ENCODE measurements at places on chromosomes 2 and 18.

GRCh38 chr2:29991086-29991485 lies 69.7 kb upstream of the ALK start:
- no peak for DNase-seq

GRCh38 chr18:6505498-6505875 lies 90.8 kb upstream of the L3MBTL4 start:
- no peak for DNase-seq

DNA sequence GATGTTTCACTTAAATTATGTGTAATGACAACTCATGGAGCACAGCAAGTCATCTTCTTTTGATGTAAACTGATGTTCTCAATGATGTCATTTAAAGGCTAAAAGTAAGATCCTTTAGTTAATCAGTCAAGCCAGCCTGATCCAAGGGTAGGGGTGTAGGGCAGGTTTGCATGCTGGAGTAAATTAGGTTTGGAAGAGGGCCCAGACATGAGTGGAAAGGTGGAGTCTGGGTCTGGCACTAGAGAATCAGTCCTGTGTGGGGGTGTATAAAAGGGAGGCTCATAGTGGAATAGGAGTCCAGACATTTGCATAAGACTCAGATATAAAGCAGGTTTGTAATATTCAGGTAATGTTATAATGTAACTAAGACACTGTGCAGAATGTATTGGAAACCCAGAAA lies 88.8 kb upstream of the NYAP2 start:
- no peak for DNase-seq

DNA sequence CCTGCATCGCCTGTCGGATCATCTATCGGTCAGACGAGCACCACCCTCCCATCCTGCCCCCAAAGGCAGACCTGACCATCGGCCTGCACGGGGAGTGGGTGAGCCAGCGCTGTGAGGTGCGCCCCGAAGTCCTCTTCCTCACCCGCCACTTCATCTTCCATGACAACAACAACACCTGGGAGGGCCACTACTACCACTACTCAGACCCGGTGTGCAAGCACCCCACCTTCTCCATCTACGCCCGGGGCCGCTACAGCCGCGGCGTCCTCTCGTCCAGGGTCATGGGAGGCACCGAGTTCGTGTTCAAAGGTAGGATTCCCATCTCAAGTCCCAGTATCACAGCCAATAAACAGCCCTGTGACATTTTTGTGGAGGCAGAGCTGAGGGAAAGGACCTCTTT lies 31.0 kb downstream of the APCDD1 start:
- DNase-seq: no peak

GRCh38 chr2:183881978-183882377 lies 716.4 kb upstream of the ZNF804A start:
- no peak for DNase-seq

GRCh38 chr2:218400930-218401881 lies 1.5 kb downstream of the CTDSP1 start:
- DNase-seq: no peak

DNA sequence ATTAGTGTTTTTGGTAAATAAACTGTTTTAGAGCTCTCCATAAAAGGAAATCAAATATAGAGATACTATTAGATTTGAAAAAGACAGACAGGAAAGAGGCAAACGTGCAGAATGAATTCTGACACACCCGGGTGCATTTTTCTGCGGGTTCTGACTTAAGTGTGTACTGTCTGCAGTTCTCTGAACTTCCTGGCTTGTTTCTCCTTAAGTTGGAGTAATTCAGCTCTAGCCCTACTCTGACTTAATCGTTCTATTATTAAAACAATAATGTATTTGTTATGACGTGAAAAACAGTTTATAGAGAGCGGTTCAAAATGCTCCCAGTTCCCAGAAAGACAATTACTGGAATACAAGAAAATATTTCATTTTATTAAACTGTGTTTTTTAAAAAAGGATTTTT lies 305.9 kb downstream of the ARHGAP15 start:
- no peak for DNase-seq

GRCh38 chr2:101787097-101787496 lies 89.6 kb downstream of the MAP4K4 start:
- no peak for DNase-seq

- no peak for DNase-seq
These were observed 9.6 kb upstream of the ITPRIPL1 start for GRCh38 chr2:96315400-96316071.

- DNase-seq: no peak
These were observed 123.5 kb downstream of the LIPG start for GRCh38 chr18:49685231-49685942.

- no peak for DNase-seq
These were observed 401.0 kb downstream of the CNTNAP5 start for GRCh38 chr2:124426122-124426521.

- no peak for DNase-seq
These were observed 4.9 kb downstream of the TANC1 start for GRCh38 chr2:158973116-158973956.

- DNase-seq: no peak
These were observed 195.8 kb downstream of the CYP26B1 start for GRCh38 chr2:71951718-71952404.

DNA sequence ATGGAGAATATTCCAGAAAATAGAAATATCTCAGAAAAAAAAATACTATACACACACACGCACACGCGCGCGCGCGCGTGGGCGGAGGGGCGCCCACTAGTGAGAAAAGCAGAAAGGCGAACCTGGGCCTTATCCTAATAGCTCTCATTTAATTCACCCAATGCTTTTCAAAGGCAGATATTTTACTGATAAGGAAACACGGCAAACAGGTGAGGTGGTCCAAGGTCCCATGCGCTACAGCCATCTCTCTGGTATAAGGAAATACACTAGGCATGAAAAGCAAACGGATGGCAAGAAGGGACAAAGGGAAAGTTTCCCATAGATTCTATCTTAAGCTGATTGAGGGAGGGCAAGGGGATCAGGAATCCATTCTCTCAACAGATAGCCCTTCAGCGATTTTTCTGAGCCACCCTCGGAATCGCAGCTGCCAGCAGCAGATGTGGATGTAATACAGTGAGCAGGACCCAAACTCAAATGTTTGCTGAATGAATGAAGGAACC lies 136.7 kb downstream of the TMEM247 start:
- DNase-seq: no peak

DNA sequence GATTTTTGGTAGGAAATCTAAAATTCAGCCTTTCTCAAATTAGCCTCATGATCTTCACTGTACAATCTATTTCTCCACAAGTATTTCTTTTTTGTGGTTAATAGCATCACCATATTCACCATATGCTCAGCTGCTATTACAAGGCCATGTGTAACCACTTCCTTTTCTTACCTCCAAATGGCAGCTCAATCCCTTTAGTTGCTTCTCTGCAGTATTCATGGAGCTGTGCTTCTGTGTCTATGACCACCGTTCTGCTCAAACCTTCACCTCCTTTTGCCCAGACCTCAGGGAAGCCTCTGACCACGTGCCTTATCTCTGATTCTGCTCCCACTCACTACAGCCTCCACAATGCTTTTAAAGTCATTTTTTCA lies 126.7 kb upstream of the TMEM200C start:
- DNase-seq: no peak

GRCh38 chr2:148640767-148641166 lies 3.8 kb upstream of the EPC2 start:
- DNase-seq: no peak
